Bronchus fibroblast of lung (primary cell): ENCODE measurements at places on chromosomes 3 and 15. TPM values are rescaled to one million over a fixed set of nuclear protein-coding genes. Genes with fewer than 3 reads are reported as not detected.

Gene CCDC39
- not detected in 2 replicates for total RNA-seq

Gene PAK6
- total RNA-seq: 3.5 TPM in 1 of 2 replicates, not detected in the other

Gene C3orf49
- not detected in 2 replicates for total RNA-seq

Gene SIDT1
- not detected in 2 replicates for total RNA-seq

Gene CCR9
- total RNA-seq: not detected in 2 replicates

Gene TMCO5A
- total RNA-seq: not detected in 2 replicates

Gene UPK1B
- not detected in 2 replicates for total RNA-seq

Gene DNAH1
- total RNA-seq: 0.50 and 0.74 TPM in 2 replicates

Gene CXCR6
- not detected in 2 replicates for total RNA-seq

Gene FANCD2OS
- not detected in 2 replicates for total RNA-seq

Gene TMEM108
- 0.50 and 0.89 TPM in 2 replicates for total RNA-seq

Gene TTLL13
- not detected in 2 replicates for total RNA-seq

Gene SNRK
- total RNA-seq: 10.0 and 10.1 TPM in 2 replicates

Gene PCOLCE2
- total RNA-seq: 1.3 and 1.5 TPM in 2 replicates

Gene HGD
- not detected in 2 replicates for total RNA-seq

Gene GOLGA6L7
- total RNA-seq: not detected in 2 replicates

Gene LMAN1L
- total RNA-seq: not detected in 2 replicates

Gene SLC15A2
- 0.15 and 0.17 TPM in 2 replicates for total RNA-seq
